KBM-7 (cell line): ENCODE measurements at places on chromosomes 13 and 19.

DNA sequence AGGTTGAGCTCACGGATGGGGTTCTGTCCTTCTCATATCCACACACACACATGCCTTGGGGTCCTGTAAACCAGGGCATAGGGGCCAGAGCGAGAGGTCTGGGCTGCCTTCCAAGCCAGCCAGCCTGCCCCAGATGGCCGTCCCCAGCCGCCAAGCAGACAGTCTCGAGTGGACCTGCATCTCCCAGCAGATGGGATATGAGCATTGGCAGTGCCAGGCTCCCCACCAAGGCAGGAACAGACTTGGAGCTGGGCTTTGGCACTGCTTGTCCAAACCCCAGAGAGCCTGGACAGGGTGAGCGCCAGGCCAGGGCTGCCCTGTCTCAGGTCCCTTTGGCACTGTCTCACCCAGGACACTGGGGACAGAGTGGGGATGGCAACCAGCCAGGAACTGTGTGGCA is 130.4 kb downstream of the DPF1 start:
- DNase-seq: no peak

GRCh38 chr13:66207610-66208009 is 1022.5 kb downstream of the PCDH9 start:
- DNase-seq: no peak

DNA sequence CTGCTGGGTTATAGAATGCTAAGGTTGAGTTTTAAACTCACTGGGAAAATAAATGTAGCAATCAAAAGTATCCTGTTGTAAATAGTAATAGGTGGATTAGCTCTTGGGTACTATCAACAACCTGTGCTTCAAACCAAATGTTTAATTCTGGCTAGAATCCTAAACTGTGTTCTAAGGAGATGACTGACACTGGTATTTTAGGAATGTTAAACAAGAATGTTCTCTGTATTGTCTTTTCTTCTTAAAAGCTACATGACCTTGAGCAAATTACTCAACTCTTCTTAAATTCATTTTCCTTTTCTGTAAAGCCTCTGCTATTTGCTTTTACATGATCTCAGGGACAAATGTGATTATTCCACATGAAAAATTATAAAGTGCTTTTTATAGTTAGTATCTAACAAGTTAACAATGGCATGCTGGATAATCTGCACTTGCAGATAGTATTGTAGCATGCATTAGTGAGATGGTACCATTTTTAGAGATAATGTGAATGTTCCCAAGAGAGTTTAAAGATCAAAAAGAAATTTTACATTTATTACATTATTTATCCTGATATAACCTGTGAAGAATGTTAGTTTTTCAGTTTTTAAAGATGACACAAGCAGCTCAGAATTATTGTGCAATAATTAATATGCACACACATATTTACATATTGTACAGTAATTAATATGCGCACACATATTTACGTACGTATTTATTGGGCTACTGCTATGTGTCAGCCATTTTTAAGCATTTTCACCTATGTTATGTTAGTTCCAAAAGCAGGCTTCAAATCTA is 13.6 kb upstream of the EPSTI1 start:
- DNase-seq: no peak

DNA sequence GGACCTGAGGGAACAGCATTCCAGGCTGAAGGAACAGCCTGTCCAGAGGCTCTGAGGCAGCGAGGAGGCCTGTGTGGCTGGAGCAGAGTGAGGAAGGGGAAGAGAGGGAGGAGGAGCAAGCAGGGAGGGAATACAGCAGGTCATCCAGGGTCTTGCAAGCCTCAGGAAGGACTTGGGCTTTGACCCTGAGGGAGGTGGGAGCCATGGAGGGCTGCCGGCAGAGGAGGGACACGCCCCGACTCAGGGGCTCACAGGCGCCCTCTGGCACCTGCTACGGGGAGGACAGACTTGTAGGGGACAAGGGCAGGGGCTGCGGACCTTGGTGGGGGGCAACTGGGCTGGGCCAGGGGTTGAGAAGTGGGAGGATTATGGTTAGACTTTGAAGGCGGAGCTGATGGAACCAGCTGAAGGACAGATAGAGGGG is 4.7 kb downstream of the TINCR start:
- no peak for DNase-seq

DNA sequence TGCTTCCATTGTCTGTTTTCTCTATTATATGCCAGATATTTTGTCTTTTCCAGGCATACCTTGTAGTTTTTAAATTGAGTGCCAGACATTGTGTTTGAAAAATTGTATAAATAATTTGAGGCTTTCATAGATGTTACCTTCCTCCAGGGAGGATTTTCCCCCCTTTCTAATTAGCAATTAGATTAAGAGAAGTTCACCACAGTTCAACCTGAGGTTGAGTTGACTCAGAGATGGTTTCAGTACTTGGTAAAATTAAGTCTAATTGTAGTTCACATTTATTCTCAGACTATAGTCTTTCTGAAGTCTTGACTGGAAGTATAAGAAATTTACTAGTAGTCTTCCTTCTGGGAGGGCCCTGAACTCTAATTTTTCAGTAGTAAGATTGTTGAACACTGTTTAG is 104.1 kb upstream of the SCEL start:
- DNase-seq: no peak

DNA sequence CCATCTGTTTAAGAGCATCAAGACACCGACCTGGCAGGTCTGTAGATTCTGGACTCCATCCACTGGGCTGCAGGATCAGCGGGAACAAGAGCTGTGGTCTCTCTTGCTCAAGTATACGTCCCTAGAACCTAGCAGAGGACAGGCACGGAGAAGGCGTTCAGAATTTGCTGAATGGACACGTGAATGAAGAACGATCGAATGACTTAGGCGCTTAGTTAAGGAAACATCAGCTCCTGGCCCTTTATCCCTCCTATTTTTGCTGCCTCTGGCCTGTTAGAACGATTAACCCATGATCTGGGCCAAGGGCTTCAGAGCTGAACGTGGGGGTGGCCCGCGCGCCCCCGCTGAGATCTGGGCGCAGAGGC is 953 bp downstream of the DZIP1 start:
- DNase-seq: peak; percentile 51

GRCh38 chr13:76672420-76672819 is 213.8 kb downstream of the KCTD12 start:
- DNase-seq: no peak

DNA sequence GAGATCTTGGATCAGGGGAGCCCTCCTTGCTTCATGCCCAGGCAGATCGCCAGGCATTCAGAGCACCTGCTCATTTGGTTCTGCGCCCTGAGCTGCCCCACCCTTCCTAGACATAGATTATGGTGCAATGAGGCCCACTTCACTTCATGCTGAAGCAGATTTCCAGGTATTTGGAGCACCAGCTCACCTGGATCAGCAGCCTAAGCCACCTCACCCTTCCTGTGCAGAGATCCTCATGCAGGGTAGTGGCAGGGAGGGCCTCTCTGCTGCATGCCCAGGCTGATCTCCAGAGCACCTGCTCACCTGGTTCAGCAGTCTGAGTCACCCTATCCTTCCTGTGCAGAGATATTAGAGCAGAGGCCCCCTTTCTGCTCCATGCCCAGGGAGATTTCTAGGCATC is 1966.1 kb downstream of the PCDH9 start:
- DNase-seq: no peak

DNA sequence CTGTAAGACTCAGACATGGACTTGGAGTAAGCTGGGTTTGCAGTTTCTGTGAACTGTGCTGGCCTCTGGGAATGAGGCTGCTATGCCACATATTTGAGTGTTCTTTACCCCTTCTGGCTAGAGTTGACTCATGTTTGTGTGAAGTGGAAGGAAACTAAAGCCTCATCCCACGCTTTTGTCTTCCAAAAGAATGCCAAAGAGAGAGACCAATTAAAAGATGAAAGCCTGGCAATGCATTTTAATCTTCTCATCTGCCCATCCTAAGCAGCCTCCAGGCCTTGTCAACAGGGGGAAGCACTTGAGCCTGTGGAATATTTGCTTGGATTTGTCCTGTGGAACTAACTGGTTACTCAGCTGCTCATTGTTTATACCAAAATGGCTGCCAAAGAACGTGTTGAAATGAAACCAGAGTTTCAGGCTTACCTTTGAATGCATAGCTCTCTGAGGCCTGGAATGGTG is 49.1 kb downstream of the LMO7 start:
- DNase-seq: no peak
